ENCODE measurements at places on chromosomes 1 and 21.

DNA sequence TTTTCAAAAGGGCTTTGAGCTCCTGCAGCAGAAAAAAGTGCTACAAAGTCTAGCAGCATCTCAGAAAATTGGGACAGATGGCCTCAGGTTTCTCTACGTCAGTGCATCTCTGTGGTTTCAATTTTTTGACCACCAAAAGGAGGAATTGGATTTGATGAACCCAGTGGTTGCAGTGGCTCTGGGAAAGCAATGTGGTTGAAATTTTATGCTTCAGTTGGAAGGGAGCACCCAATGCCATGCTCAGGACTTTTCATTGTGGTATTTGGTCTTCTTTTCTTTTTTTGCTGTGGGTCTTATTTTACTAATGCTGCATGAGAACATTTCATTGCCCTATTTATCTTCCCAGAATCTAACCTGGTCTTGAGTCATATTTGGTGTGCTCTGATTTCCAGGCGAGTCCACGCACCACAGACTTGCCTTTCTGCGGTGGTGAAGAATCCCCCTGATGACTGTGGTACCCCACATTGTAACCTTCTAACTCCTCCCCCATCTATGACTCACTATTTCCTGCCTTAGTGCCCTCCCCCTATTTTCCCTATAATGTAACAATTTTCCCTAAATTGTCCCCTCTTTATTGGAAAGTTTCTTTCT is 56.7 kb downstream of the S1PR1 start:
- DNase-seq: peak; percentile 84

DNA sequence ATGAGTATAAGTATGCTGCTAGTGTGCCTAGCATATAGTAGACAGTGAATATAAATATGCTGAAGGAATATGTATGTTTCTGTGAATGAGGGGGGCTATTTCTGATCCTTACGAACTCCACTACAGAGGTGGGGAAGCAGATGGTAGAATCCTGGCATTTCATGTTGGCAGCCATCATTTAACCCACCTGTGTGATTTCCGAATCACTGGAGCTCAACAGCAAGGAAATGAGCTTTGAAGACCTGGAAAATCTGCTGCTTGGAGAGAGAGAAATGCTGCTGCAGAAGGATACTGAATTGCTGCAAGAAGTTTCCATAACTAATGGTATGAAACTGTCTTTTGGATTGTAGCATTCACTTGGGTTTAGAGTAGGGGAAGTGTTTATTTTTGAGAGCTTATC is 83.5 kb downstream of the RABGAP1L start:
- DNase-seq: no peak

DNA sequence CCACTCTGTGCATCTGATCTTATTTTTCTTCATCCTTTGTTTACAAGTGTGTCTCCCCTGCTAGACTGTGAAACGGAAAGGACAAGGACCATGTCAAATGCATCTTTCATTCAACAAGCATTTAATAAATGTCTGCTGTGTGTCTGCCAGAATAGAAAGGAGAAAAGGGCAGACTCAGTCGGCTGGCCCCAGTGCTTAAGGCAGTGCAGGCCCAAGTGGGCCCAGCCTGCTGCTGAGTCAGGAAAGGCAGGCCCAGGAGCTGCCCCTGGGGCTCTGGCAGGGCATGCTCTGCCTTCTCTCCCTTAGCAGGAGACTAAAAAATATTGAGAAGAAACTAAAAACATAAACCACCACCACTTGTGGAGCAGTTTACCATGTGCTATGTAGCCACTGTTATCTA is 38.1 kb downstream of the PLEKHA6 start:
- no peak for DNase-seq

- DNase-seq: no peak
Measured at GRCh38 chr1:13753636-13754402, 53.8 kb downstream of the PRDM2 start.

DNA sequence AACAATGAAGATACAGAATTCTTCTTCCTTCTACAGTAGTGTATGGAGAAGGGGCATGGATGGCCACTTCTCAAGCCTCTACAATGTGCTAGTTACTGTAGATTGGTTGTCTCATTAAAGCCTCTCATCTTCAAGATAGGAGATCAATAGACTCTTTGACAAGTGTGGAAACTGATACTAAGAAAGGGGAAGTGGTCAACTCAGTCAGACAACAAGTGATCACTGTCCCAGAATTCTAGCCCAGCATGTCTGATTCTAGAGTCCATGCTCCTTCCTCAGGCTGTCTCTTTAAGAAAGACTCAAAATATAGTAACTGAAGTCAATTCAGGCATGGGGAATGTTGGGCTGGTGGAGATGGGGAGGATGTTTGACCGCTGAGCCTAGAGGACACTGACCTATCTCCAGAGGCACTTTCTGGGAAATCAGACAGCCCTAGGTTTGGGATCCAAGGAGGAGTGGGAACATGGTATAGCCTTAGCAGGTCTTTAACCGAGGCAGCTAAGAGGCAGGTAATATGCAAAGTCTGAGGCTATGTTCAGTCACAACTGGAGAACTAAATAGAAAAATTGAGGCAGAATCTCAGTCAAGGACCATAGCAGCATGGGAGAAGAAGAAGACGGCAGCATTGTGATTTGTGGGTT is 39.3 kb upstream of the EYA3 start:
- DNase-seq: no peak

DNA sequence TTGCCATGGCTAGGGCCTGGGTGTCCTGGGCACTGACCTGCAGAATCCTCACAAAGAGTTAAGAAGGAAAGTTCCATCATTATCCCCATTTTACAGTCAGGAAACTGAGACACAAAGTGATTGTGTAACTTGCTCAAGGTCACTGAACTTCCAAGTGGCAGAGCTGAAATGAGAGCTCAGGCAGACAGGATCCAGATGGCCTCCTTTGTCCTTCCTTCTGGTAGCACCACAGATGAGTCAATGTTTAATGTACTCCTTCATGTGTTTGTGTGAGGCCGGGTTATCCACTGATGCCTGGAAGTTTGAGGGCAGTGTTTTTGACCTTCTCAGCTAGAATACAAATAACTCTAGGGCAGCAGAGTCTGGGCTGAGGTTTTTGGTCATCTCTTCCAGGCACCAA is 207.0 kb downstream of the TNR start:
- DNase-seq: no peak

GRCh38 chr1:119097380-119097779 is 43.1 kb downstream of the WARS2 start:
- DNase-seq: no peak

DNA sequence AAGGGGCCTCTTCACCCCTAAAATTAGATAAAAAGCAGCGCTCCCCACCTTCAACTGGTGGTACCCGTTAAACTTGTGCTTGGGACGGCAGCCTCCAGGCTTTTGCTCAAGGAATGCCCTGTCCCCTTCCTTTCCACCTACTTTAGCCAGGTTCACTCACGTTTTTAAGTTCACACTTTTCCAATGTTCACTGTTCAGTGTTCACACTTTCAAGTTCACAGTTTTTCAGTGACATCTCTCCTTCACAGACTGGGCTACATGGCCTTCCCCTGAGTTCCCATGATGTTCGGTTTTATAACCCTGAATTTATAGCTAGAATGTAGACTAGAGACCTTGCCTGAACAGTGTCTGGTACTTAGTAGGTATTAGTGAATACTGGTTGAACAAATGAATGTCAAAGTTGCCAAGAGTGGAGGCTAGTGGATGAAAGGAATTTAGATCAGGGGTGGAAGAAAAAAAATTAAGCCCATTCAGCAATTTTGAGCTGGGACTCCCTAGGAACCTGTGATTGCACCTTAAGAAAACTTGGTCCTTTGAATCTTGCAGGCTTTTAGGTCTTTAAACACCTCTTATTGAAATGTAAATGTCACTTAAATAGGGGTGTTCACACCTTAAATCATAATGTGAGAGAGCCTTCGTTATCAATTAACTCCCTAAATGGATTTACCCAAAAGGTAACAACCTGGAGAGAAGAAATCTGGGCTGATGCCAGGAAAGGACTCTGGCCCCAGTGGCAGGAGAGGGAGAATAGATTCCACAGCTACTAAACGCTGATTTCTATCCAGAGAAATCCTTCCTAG is 12.3 kb downstream of the BTG2 start:
- DNase-seq: no peak

DNA sequence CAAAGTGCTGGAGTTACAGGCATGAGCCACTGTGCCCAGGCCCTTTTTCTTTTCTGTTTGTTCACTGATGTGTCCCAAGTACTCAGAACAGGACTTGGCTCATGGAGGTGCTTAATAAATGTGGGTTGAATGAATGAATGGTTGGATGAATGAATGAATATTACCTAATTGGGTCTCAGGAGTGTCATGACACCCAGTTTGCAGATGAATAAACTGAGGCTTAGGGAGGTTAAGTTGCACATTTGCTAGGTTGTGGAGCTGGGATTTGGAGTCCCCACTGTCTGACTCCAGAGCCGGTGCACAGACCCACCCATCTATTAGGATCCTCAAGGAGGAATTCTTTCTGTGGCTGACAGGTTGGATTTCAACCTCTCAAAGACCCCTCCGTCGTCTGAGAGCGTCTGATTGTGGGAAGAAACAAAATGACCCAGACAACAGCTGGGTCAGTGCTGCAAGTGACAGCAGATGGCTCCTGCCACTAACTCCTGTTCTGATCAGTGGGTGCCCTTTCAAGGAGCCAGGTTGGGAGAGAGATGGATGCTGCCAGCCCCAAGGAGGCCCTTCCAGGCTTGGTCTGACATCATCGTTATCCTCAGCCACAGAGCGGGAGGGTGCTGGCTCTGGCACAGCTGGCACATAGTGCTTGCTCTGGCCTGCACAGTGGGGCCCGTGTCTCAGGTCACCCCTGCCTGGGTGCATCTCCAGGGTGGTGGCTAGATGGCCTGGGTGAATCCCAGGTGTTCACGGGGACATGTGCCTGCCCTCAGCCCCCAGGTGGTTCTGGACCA is 24.2 kb downstream of the ARHGEF10L start:
- no peak for DNase-seq

- DNase-seq: no peak
Measured at GRCh38 chr1:212301580-212301979, 16.4 kb downstream of the PPP2R5A start.

- DNase-seq: no peak
Measured at GRCh38 chr1:84073266-84073665, 70.8 kb upstream of the PRKACB start.
